ENCODE measurements at places on chromosomes 16 and 17.

DNA sequence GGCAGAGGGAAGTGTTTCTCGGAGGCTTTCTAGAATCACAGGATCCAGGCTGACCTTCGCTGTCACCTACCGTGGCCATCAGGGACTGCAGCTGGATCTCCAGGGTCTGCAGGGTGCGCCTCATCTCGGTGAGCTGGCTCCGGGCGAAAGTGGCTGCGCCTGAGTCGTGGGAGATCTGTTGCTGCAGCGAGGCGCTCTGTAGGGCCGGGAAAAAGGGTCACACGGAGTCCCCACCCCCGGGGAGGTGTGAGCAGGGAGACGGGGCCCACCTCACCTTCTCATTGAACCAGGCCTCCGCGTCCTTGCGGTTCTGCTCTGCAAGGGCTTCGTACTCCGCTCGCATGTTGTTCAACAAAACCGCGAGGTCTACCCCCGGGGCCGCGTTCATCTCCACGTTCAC, 2.9 kb downstream of the KRT28 start:
- DNase-seq = no peak

GRCh38 chr17:28698253-28698941, 13.3 kb downstream of the PROCA1 start:
- no peak for DNase-seq

DNA sequence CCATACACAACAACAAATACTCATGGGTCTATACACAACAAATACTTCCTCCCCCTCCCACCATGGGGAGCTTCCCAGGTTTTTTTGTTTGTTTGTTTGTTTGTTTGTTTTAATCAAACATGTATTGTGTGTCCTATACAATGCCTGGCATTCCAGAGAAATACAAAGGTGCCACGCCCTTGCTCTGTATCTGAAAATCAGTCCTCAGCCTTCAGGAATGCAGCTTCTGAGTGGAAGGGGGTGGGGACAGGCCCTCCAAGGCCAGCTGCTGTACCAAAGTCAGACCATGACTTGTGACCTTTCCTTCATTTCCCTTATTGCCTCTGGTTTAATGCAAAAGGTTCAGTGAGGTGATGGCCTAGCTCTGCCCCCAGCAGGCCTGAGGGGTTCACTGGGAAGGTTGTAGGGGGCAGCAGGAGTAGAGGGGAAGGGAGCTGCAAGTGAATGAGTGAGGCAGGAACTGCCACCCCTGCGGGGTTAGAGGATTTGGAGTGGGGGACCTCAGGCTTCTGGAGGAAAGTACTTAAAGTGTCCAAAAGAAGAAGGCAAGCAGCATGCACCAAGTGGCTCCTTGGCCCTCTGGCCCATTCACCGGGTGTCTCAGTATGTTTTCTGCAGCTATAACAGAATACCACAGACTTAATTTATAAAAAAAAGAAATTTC, 105.2 kb downstream of the CLEC16A start:
- no peak for DNase-seq

GRCh38 chr16:51151961-51152663, 1.0 kb upstream of the SALL1 start:
- peak; percentile 59 for DNase-seq

DNA sequence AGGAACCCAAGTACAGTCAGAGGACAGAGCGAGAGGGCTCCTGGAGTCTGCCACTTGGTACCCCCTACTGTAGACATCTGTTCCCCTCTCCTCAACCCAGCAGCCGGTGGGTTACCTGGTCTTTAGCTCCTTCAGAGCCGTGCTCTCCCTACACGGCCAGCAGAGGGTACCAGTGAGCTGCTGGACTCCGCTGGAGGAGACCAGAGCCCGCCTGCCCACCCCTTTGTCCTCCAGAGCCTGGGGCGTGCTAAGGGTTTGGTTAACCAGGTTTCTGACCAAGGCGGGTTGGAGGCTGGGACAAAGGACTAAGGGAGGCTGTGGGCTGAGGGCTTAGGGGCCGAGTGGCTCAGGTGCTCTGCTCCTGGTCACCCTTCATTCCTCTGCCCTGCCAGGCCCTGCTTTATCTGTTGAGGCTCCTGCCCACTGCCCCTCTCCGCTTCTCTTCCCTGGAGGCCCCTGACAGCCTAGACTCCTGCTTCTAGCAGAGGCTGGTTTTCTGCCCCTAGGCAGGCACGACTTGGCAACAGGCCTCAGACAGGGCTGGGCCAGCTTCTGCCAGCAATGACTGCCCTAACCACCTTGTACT, 2.7 kb upstream of the HSD11B2 start:
- peak; percentile 87 for DNase-seq

GRCh38 chr16:8512941-8513624, 77.2 kb downstream of the TMEM114 start:
- no peak for DNase-seq

DNA sequence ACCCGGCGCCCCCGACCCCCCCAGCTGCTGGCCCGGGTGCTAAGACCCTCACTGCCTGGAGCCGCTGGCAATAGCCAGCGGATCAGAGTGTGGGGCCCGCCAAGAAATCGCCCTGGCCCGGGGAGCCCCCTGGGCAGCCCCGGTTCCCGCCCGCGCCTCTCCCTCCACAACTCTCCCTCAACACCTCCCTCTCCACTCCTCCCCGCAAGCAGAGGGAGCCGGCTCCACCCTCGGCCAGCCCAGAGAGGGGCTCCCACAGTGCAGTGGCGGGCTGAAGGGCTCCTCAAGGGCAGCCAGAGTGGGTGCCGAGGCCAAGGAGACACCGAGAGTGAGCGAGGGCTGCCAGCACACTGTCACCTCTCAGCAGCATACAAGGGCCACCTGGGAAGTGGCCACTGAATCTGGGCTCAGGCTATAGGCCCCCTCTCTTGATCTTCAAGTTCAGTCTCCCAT, 385.5 kb downstream of the SEC14L1 start:
- DNase-seq = no peak

DNA sequence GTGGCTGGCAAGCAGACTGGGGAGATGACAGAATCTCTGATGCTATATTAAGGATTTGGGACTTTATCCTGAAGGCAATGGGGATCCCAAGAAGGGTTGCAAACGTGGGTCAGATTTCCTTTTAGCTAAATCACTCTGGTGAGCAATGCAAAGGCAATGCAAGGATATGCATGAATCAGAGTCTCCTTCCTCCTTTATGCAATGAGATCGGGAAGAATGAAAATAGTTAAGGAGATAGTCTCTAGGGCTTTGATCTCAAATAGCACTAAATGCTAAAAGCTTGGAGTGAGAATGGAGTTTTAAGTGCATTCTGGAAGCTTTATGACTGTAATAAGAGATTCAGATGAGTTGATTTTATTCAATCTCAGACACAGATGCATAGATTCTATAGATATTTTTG, 27.2 kb upstream of the SHISA9 start:
- no peak for DNase-seq

- no peak for DNase-seq
Observed at GRCh38 chr17:8063761-8064534, 23.6 kb downstream of the ALOX12B start.

- DNase-seq = no peak
Observed at GRCh38 chr16:67277294-67277998, 1.9 kb upstream of the PLEKHG4 start.

- DNase-seq = no peak
Observed at GRCh38 chr17:38851434-38851833, 2.1 kb downstream of the RPL23 start.

DNA sequence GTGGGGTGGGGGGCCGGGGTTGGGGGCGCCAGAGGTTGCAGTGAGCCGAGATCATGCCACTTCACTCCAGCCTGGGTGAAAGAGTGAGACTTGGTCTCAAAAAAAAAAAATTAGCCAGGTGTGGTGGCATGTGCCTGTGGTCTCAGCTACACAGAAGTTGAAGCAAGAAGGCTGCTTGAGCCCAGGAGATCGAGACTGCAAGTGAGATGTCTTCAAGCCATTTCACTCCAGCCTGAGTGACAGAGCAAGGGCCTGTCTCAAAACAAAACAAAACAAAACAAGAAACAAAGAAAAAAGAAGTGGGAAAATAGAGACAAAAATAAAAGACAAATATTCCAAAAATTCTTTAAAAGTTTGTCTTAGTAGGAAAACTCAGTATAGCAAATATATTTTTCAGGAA, 135.1 kb upstream of the CORO6 start:
- DNase-seq = no peak

GRCh38 chr16:79303959-79304387, 296.6 kb downstream of the MAF start:
- no peak for DNase-seq

GRCh38 chr17:40319651-40320540, 10.9 kb downstream of the RARA start:
- no peak for DNase-seq

DNA sequence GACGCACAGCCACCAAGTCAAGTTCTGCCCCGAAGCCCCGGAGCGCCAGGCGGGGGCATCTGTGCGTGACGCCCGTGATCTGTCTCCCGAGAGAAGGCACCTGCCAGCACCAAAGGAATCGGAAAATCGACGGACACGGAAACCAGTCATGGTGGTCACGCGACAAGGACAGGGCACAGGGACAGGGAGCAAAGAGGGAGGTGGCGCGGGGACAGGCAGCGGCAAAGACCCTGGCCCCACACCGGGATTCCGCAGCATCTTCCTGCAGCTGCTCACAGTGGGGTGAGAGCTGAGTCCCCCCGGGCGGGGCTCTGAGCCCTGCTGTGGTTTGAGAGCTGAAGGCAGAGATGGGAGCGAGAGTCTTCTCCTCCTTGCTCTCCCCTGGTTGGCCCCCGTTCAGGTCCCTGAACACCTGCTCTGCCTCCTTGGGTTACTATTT, 56.4 kb downstream of the ABR start:
- DNase-seq = no peak

DNA sequence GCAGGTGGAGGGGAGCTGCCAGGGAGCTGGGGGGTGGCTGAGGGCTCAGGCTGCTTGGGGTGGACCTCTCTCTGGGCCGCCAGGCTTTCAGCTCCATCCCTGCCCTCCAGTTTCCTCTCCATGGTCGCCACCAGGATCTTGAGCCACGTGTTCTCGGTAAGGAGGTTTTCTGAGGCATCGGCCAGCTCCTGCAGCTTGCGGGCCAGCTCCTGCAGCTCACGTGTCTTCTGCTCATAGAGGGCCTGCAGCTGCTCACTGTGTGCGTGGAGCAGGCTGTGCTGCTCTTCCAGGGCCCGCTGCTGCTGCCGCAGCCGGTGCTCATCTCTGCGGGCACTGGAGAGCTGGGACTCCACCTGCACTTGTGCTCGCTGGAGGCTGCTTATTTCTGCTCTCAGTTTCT, 11.0 kb downstream of the SNN start:
- DNase-seq = no peak

DNA sequence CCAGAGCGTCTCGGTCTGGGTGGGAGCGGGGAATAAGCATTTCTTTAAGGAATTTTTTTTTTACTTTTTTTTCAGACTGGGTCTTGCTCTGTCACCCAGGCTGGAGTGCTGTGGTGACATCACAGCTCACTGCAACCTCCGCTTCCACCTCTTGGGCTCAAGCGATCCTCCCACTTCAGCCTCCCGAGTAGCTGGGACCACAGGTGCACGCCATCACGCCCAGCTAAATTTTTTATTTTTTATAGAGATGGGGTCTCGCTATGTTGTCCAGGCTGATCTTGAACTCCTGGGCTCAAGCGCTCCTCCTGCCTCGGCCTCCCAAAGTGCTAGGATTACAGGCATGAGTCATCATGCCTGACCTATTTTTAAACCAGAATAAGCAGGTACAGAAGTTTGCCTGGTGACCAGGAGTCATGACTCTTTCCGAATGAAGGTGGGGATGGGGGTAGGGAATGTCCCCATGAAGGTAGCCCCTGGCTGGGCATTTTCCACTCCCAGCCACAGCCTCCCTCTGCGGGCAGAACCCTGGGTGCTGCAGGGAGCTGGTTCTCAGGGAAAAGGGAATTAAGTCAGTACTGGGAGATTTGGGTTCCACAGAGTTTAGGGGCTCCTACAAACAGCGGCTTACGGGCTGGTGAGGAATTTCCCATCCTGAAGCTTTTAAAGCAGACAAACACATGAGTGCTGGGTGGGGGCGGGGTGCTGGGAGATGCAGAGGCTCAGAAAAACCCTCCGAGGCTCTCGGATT, 48.3 kb downstream of the TBC1D16 start:
- no peak for DNase-seq

DNA sequence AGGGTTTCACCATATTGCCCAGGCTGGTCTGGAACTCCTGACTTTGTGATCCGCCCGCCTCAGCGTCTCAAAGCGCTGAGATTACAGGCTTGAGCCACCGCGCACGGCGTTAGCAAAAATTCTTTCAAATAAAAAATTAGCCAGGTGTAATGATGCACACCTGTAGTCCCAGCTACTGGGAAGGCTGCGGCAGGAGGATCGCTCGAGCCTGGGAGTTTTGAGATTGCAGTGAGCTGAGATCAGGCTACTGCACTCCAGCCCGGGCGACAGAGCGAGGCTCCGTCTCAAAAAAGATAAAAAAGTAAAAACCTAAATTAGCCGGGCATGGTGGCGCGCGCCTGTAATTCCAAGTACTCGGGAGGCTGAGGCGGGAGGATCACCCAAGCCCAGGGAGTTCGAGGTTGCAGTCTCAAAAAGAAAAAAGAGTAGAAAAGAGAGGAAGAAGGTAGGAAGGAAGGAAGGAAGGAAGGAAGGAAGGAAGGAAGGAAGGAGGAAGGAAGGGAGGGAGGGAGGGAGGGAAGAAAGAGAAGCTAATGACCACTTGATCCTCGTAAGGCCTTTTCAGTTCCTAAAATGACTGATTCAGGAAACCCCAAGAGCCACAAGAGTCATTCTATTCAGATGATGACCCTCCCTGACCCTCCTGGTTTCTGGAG, 59.2 kb downstream of the SRL start:
- DNase-seq = no peak

- DNase-seq = peak; percentile 96
Observed at GRCh38 chr17:79836972-79837887, 2.0 kb downstream of the CBX4 start.

- no peak for DNase-seq
Observed at GRCh38 chr17:77877036-77877435, 81.5 kb upstream of the TNRC6C start.

- DNase-seq = no peak
Observed at GRCh38 chr16:4184038-4184702, 57.7 kb downstream of the SRL start.

DNA sequence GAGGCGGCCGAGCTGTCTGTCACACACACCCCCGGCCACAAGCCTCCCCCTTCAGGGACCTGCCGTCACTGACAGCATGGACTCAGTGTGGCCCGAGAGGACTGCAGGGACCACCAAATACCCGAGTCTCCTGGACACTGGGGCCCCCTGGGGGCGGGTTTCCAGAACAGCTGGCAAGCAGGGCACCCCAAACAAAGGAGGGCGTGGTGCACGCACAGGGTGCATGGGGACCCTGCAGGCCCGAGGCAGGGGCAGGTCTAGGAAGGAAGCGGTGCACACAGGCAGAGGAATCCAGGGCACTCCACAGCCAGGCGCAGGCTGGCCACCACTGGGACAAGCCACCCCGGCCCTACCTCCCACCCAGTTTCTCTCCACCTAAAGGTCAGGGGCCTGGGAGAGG, 28.7 kb upstream of the ENPP7 start:
- DNase-seq = no peak

GRCh38 chr17:40553694-40554534, 11.4 kb downstream of the CCR7 start:
- peak; percentile 14 for DNase-seq

Measured in body of pancreas (tissue), 4 donors.